ENCODE measurements at places on chromosomes 11 and 22.

DNA sequence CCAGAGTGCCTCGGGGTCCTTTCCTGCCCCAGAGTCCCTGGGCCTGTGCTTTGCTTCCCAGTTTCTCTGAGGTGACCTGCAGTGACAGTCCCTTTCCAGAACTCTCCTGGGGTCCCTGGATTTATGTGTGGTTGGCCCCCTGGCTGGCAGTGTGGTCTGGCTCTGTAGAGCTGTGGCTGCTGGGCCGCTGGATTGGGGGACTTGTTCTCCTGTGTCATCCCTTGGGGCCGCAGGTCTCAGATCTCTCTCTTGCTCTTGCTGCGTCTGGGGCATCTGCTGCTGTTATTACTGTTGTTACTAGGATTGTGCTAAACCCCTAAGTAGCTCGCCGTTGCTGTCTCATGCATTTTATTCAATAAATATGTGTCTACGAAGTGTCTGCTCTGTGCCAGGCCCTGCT, 31.9 kb downstream of the FAM83F start:
- DNase-seq = no peak

DNA sequence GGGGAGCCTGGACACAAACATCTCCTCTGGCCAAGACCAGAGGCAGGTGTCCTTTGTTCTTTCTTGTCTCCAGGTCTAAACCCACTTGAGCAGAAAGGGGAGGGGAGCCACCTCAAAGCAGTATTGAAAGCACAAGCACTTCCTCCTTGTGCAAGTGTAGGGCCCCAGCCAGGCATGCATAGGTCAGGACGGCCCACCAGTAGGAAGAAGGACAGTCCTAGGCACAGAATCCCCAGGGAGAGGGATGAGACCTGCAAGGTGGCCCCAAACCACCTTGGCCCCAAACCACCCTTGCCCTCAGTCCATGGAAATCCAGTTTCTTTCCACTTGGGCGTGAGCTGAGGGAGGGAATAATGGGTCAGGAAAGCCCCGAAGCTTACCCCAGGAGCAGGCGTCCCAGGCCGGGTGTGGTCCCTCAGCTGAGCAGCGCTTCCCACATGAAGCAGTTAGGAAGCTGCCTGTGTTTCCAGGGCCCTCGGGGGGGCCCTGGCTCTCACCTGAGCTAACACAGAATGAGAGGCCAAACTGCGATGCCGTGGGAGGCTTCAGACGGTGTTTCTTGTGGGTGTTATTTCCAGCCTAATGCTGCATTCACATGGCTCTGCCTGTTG, 20.4 kb upstream of the IGSF9B start:
- no peak for DNase-seq

DNA sequence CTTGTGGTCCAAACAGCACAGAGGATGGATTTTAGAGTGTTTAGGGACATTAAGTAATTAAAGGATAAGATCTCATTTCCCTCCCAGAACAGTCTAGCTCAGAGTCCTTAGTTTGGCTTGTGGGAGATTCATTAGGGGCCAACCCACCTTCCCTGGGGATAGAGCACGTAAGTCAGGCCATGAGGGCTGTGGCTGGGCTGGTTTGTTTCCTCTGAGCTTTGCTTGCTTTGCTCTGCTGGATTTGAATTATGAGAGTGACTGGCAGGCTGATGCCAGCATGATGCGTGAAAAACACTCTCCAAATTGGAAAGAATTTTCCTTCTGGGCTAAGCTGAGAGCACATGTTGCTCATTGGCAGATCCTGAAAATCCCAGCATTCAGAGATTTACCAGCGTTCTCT, 84.7 kb upstream of the HEPHL1 start:
- DNase-seq = peak; percentile 20

DNA sequence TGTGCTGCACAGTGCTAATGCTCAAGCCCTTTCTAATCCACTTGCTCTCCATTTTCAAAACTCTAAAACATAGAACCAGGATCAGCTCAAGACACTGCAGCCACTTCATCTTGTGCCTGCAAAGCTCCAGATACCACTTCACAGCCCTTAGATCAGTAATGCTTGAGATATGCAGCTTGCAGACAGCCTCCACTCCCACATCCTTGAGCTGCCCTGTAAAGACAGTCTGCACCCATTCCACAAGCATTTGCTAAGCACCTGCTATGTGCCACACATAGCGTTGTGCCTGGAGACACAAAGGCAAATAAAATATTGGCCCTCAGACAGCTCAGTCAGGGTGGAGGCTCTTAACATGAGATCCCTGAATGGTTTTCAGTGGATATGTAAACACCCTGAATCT, 192.5 kb upstream of the SNX19 start:
- no peak for DNase-seq

GRCh38 chr22:35394810-35395563, 5.0 kb upstream of the MCM5 start:
- DNase-seq = no peak

DNA sequence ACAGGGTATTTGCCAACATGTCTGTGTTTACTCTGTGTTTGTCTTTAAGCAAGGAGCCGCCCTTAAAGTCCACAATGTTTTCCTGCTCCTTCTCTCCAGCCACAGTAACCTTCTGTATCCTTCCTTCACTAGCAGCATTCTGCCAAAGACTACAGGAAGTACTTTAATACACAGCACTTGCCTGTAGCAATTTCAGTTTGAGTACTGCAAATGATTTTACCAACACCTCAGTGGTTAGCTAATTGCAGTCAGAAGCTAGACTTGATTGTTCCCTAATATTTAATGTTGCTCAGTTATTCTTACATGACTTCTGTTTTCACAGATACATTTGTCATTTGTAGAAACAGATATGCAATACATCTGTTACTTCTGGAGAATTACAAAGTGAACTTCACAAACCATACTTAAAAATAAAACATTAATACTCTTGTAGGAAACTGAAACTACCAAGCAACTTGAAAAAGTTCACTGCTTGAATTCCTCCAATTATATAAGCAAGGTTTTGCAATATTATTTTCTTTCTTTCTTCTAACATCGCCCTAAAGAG, 69.1 kb downstream of the FCHSD2 start:
- DNase-seq = no peak

DNA sequence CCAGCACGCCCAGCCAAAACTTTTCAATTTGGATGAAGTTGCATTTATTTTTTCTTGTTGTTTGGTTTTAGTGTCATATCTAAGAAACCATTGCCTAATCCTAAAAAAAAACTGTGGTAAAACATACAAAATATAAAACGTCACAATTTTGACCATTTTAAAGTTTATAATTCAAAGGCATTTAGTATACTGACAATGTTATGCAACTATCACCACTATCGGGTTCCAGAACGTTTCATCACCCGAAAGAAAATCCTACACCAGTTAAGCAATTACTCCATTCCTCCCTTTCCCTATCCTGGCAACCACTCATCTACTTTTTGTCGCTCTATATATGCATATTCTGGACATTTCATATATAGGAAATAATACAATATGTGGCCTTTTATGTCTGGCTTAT, 30.5 kb upstream of the PHOX2A start:
- DNase-seq = no peak

GRCh38 chr11:849951-850774, 7.5 kb downstream of the TSPAN4 start:
- no peak for DNase-seq

GRCh38 chr11:59614277-59615119, 1.1 kb downstream of the OSBP start:
- no peak for DNase-seq

DNA sequence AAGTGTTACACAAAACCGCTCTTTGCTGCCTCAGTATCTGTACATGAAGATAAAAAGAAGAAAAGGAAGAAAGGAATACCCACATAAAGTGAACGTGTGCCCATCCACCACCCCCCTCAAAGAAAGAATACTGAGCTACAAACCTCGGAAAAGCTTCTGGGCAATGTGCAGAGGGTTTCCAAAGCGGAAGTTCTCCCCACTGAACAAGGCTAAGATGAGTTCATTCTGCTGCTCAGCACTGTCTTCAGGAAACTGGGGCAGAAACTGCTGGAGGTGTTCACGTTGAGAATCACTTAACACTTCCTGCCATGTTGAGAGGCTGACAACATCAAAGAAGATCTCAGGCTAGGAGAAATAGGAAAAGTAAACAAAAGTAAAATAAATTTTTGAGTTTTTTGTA, 6.9 kb downstream of the NFRKB start:
- DNase-seq = no peak

DNA sequence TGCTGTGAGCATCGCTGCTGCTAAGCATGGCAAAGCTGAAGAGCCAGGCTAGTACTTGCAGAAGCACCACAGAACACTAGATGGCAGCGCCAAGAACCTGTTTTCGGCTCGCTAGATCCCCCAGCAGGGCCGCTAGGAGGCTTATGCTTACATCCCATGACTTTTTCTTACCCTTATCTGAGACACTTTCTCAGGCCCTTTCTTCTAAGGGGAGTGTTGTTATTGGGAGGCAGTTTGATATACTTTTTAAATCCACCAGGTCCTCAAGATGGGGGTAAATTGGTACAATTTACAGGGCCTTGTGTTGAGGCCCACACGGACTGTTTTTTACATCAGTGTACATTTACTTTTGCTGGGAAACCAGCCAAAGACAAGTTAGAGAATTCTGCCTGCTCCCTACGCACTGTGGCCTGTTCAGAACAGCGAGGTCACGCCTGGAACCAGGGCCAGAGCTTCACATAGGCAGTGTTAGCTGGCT, 4.0 kb downstream of the TRIM6 start:
- DNase-seq = no peak

DNA sequence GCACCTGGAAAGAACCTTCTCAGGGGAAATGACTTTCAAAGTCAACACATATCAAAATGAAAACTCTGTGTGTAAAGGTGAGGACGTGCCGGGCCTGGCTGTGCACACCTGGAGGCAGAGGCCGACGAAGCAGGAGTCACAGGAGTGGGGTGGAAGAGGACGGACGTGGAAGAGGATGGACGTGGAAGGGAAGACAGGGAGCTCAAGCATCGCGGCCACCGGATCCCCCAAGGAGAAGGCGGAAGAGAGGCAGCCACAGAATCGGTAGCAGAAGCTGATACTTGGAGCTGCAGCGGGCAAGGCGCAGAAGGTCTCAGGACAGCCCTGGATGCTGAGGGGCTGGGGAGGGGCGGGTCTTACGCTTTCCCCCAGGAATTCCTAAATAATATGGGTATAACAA, 519.8 kb downstream of the BRD1 start:
- DNase-seq = no peak

- DNase-seq = peak; percentile 67
Measured at GRCh38 chr11:95363708-95364107, 132.7 kb upstream of the SESN3 start.

- no peak for DNase-seq
Measured at GRCh38 chr22:30015229-30015797, 65.0 kb upstream of the HORMAD2 start.

DNA sequence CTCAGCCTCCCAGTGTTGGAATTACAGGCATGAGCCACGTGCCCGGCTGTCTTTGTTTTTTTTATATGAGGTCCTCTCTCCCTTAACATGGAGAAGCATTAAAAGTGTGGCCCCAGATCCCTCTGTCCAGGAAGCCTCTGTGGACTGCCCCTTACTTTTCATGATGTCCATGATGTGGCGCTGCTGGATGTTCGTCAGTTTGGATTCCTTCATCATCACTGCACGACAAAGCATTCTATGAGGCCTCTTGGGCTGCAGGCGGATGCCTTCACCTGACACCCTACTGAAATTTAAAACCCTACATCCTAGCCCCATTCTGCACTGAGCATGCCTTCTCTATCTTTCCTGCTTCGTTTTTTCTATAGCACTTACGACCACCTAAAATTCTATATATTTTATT, 2.1 kb downstream of the C22orf23 start:
- no peak for DNase-seq

GRCh38 chr22:31118046-31118820, 4.5 kb upstream of the INPP5J start:
- no peak for DNase-seq

All from NCI-H187 treated with DMSO at 0.1 percent for 48 hours (cell line).